ENCODE measurements at places on chromosomes 5 and 9.

DNA sequence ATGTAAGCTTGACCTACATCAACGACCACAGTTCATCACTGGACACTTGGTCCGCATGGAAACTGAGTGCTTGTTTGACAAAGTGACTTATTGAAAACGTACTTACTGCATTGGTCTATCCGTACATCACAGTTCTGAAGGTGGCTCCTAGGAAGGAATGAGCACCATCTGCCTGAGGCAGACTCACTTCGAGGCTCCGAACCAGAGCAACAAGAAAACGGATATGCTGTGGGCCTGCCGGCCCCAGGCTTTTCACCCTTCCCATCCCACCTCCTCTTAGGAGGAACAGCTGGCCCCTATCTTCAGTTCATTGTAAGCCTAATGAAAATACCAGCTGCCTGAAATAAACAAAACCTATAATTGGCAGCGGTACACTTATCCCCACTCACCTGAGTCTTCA, 67.2 kb upstream of the TSLP start:
- no peak for DNase-seq

DNA sequence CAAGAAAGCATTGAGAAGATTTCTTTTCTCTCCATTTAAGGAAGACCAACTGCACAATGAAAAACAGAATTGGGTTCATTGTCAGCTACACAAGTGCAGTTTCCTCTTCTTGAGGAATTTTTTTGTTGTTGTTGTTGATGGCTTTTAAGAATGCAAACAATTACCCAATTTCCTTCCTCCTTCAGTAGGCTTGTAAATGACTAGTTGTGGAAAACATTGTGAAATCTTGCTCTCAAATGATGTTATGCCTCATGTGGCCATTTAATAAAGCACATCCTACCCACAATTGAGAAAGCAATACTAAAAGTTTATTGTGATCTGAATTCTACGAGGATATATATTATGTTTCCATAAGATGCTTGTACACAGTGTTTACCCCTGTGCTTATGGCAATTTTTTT, 171.6 kb downstream of the FAM174A start:
- DNase-seq, result no peak

- no peak for DNase-seq
Observed at GRCh38 chr5:32909207-32909606, 198.1 kb downstream of the NPR3 start.

- DNase-seq, result no peak
Observed at GRCh38 chr9:81716409-81716808, 27.1 kb upstream of the TLE1 start.

- DNase-seq, result no peak
Observed at GRCh38 chr5:109170629-109171350, 239.0 kb downstream of the PJA2 start.

DNA sequence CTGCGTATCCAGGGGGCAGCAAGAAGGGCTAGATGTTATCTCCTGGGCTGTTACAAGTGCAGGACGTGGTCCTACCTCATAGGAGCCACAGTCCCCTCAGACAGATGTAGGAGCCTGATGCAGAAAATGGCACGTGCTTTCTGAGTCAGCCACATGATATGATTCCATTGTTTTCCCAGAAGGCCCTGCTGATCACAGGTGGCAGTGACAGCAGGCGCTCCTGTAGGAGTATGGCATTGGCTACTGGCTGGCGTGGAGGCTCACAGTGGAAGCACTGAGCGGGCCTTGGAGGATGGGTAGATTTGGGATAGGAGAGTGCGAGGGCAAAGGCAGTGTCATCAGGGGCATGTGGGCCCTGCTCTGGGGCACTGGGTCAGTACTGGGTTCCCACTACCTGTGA, 21.9 kb downstream of the USP20 start:
- no peak for DNase-seq

- no peak for DNase-seq
Observed at GRCh38 chr5:150763023-150763769, 4.4 kb upstream of the DCTN4 start.

- no peak for DNase-seq
Observed at GRCh38 chr5:146025681-146026080, 79.7 kb downstream of the PLAC8L1 start.

- no peak for DNase-seq
Observed at GRCh38 chr9:2083479-2083878, 68.3 kb downstream of the SMARCA2 start.

DNA sequence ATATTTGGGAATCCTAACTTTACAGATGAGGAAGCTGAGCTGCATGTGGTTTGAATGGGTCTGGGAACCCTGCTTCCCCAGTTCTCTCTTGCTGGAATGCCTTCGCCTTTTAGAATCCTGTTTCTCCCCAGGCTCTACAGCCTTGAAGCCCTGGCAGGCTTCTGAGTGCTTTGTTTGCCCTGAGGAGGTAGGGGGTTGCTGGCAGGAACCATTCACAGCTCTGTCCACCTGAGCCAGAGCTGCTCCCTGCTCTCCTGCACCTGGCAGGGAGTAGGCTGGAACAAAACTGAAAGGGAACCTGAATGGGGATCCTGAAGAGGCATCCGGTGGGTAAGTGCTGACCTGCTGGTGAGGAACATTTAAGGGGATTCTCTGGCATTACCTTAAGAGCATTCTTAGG, 33.0 kb downstream of the KIF4B start:
- no peak for DNase-seq

DNA sequence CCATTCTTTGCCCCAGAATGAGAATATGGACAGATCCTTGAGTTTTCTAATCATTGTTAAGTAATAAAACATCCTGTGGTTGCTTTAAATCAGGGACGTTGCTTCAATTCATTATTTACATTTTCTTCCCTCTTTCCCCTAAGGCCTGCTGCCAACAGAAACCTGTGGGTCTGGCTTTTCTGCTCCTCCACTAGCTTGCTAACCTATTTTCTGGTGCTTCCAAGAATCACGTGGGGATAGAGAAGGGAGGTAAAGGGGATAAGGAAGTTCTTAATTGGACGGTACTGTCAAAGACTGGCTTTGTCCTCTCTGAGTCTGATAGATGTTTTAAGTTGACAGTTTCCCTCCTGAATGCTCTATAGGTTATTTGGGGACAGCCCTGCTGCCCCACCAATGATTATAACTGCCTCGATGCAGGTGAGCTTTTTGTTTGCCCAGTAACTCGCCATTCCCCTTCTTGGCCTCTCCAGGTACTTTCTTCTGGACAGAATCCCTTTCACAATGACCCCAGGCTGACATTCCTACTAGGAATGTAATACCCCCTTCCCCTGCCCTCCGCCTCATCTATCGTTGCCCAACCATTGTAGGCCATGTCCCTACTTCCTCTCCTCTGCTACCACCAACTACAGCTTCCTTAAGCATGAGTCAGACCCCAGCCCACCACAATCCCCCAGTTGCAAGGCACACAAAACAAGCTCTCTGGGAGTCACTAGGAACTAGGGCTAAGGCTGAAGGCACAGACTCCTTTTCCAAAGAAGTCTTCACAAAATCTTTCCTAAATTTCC, 19.9 kb upstream of the CPEB4 start:
- DNase-seq, result no peak

DNA sequence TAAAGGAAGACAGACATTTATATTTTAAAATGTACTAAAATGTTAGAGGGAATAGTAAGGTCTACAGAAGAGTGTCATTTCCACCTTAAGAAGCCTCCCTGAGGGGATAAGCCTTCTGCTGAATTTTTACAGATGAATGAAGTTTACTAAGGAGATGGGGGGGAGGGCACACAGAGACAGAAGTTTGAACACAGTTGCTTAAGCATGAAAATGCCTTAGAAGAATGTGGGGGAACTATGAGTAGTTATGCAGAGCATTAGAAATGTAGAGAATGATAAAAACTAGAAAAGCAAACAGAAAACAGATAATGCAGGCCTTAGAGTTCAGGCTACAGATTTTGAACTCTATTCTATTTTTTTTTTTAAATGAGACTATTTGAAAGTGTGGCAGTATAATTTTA, 232.2 kb upstream of the VLDLR start:
- DNase-seq, result no peak

DNA sequence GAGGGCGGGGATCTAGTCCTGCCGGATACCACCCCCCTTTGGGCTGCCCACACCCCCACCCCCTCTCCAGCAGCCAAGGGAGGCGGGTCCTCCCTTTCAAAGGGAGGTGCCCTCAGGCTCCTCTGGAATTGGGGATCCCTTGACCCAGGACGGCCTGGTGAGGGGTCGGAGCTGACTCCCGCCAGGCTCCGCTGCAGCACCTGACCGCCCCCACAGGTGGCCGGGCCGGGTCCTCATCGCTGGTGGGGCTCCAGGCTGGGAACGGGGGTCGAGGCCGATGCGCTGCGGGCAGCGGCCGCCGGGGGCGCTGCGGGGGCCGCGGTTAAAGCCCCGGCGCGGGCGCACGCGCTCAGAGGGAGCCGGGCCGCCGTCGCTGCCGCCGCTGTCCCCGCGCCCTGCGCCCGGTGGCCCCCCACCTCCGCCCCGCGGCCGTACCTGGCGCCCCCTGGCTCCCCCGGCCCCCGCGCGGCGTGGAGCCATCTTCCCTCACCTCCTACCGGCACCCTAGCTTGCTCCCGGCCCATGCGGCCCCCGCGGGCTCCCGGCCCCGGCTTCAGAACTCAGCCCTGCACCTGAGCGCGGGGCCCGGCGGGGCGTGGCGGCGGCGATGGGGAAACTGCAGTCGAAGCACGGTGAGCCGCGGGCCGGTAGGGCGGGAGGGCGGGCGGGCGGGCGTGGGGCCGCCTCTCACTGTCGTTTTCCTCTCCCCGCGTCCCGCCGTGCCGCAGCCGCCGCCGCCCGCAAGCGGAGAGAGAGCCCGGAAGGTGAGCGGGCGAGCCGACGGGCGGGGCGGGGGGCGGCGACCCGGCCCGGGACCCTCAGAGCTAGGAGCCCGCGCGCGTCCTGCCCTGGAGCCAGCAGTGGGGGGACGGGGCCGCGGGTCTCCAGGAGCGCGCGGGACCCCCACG, at the start of gene NKD2:
Gene NKD2 (plus strand): TSS at position 352 of the 908 bp plus-strand sequence. CDS start 256 bp downstream, at position 608.
- DNase-seq, result peak; percentile 66

DNA sequence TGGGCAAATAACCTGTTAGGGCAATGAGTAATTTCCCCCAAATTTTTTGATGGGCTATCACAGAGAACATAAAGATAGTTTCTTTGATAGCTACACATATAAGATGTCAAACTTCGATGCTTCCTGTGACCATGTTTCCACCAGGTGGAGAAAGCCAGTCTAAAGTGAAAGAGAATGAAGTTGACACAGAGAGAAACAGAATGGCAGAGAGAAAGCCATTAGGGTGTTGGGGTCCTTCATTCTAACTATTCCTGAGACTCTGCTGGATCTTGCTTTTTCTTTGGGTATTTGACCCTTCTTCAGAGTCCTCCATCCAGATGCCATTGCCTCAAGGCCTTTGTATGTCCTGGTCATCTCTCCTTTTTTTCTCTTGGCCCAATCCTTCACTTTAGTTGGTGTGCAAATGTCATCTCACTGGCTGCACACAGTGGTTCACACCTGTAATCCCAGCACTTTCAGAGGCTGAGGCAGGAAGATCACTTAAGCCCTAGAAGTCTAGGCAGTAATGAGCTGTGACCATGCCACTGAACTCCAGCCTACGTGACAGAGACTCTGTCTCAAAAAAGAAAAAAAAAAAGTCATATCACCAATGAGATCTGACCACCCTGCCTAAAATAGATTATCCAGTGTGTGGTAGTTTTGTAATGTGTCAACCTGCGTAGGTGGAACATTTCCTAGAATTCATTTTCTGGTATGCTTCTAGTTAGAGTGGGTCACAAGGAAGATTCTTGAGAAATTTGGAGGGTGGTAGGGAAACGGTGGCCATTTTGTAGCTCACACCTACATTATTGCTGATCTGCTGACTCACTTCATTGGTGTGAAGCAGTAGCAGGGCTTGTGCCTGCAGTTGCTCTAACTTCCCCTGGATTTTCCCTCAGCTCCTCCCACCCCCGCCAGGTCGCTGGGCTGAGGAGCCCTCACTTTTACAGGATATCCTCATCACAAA, 20.8 kb upstream of the KIF2A start:
- DNase-seq, result peak; percentile 76

- DNase-seq, result no peak
Observed at GRCh38 chr5:100828071-100828897, 74.8 kb downstream of the ST8SIA4 start.

DNA sequence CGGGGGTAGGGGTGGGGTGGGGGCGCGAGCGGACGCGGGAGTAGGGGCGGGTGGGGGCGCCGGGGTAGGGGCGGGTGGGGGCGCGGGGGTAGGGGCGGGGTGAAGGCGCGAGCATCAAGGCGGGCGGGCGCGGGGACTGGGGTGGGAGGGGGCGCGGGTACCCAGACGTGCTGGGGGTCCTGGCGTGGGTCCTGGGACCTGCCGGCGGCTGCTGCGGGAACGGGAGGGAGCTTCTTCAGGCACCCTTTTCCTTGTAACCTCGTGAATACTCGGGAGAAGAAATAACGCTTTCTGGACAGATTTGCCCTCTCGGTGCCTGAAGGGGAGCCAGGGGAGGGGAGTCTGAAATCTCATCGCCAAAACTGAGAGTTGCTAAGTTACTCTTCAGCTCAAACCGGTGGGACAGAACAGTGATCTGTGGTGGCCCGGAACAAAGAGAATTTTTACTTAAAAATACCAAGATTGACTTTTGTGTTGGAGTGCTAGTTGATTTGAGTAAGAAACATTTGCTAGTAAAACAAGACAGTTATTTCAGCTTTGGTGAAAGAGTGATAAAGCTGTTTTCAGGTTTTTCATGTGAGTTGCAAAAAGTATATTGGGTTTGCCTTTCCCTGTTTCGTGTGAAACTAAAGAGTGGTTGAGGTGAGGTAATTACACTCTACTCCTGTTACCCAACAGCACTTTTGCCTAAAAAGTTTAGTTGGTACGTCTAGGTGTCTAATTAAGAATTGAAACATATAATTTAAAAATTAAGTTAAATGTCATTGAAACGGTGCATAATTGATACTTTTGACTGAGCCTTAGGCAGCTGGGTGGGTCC, 643 bp downstream of the PLEKHG4B start:
- no peak for DNase-seq

GRCh38 chr5:194102-194501, 2.8 kb downstream of the LRRC14B start:
- no peak for DNase-seq

DNA sequence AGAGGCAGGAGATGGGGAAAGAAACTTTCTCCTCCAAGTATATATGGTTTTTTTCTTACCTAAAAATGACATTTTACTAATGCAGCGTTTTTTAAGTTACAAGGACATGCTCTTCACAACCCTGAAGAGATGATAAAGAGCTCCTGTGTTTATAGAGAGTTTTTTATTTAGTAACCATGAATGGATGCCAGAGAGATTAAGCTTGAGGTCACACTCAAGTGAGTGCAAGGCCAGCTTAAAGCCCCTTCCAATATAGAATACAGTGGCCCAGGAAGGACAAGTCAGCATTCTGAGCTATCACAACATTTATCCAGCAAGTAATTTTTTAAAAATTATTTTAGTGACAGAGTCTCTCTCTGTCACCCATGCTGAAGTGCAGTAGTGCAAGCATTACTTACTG, 6.7 kb upstream of the HAVCR2 start:
- DNase-seq, result no peak

- DNase-seq, result no peak
Observed at GRCh38 chr5:36734422-36734821, 128.0 kb downstream of the SLC1A3 start.

Data from stimulated activated naive CD8-positive, alpha-beta T cell treated with anti-CD3 and anti-CD28 coated beads, Interleukin-15, Interleukin-2, amounts not matched to agents 100 U/mL and 50 U/mL, for 24 hours (primary cell).